ENCODE measurements at places on chromosomes 1 and 21.
A peak's percentile ranks its signal among the peaks of the same experiment; 100 is the strongest.

- no peak for DNase-seq
Measured at GRCh38 chr1:216111842-216112241, 311.4 kb downstream of the USH2A start.

- peak; percentile 56 for DNase-seq
Measured at GRCh38 chr21:38875694-38876492, 70.2 kb downstream of the ETS2 start.

GRCh38 chr21:43697758-43698643 lies 20.9 kb upstream of the PDXK start:
- no peak for DNase-seq

DNA sequence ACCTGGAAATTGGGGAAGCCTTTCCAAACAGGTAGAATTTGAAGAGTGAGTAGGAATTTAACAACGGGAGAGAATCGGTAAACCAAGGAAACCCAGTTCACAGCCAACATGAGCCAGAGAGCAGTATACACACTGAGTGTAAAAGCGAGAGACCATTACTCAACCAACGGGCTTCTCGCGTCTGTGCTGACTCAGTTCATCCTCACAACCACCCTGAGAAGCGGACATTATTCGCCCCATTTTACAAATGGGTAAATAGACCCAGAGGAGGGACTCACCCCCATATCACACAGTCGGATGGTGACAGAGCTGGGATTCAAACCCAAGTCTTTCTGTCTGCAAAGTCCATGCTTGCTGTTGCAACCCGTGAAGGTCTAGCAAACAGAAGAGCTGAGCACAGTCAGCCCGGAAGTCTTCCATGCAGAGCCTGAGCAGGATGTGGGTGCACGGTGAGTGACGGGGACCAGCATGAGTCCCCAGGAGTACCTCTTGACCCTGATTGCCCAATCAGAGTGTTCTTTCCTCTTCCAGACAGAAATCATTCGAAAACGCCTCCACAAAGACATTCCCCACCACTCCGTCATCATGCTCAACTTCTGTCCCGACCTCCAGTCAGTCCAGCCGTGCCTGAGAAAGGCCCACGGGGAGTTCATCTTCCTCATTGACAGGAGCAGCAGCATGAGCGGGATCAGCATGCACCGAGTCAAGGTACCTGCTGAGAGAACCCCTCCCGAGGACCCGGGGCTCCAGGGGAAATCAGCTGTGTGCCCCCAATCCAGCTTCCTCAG lies 32.3 kb downstream of the VWA5B1 start:
- DNase-seq = no peak

DNA sequence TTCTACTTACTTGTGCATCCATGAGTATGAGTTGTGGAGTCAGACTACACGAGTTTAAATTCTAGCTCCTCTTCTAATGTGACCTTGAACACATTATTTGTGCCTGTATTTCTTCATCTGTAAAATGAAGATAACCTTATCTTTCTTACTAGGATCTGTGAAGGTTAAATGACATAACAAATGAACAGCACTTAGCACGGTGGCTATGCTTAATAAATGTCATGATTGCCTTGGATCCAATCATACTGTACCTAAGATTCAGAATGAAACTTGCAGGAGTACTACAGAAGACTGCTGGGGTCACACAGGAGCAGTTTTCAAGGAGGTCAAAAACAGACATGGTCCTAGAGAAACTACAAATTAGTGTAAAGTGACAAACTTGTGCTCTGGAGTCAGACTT lies 22.2 kb upstream of the ALG14 start:
- DNase-seq = no peak

DNA sequence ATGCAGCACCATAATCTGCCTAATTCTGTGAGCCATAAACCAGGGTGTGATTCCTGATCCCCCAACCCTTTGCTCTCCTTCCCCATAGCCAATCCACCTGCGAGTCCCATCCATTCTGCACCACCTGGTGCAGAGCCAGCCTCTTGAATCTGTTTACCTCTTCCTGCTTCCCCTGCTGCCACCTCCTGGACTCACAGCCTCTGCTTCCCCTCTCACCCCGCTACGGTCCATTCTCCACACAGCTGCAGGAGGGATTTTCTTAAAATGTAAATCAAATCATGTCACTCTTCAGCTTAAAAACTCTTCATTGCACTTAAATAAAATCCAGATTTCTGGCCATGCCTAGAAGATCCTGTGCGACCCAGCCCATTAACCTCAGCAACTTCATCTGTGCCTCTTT lies 186.7 kb downstream of the FOXD2 start:
- no peak for DNase-seq
